ENCODE measurements at places on chromosomes 6 and 20.

DNA sequence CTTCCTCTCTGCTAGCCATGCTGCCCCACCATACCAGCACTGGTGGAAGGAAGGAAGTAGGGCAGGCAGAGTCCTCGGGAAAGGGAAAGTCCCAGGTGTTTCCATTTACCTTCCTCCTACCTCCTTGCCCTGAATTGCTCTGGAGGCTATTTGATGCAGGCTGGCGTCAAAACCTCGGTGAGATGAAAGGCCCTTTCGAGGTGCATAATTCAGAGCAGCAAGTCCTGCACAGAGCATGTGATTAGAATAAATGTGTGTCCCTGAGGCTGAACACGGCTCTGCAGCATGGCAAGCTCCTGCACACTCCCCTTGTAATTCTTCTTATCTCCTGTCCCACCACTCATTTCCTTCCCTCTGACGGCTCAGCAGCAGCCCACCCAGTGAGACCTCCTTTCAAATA lies 98.7 kb upstream of the LRFN2 start:
- DNase-seq: no peak

- no peak for DNase-seq
Measured at GRCh38 chr20:20205141-20205861, 153.0 kb downstream of the CFAP61 start.

- DNase-seq: no peak
Measured at GRCh38 chr20:14235355-14235754, 102.1 kb downstream of the FLRT3 start.

DNA sequence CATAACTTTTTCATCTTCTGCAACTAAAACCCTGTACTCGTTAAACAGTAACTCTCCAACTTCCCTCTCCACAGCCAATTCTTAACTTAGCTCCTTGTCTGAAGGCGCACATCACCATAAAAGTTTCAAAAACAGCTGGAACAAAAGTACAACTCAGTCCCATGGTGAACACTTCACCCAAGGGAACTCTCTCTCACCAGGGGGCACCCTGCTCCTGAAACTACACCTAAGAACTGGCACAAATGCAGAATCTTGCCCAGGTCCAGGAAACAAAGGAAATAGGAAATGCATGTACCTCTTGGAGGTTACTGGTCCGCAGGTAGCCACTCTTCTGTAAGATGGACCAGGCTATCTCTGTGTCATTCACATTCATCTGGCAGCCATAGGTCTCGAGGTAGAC lies 6.6 kb downstream of the CDK5RAP1 start:
- no peak for DNase-seq

GRCh38 chr6:139590206-139590605 lies 215.8 kb upstream of the CITED2 start:
- DNase-seq: no peak

Measured in mesothelial cell of epicardium (in vitro differentiated cells).